ENCODE measurements at places on chromosomes 7 and 10.

DNA sequence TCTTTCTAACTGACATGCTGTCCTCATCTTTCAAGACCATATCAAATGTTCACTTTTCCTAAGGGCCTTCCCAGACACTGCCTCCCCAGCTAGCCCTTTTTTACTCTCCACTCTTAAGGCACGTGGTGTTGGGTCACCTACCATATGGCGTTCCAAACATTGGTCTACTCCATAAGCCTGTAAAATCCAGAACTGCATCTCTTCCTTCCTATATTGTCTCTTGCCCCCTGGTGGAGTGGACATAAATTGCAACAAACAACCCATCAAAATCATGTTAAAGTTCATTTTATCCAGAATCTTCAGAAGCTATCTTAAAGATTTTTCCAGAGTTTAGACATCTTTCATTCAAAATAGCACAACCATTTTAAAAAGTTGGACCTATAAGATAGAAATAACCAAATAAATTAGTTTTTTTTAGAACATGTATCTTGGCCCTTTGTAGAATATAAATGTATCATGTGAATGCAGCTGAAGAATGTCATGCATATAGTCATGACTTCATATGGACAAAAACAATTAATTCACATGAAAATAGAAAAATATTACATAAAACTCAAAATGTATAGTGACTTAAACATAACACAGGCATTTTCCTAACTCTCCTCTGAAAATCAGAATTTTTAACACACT is 180.6 kb upstream of the CHRM2 start:
- peak; percentile 1 for DNase-seq

DNA sequence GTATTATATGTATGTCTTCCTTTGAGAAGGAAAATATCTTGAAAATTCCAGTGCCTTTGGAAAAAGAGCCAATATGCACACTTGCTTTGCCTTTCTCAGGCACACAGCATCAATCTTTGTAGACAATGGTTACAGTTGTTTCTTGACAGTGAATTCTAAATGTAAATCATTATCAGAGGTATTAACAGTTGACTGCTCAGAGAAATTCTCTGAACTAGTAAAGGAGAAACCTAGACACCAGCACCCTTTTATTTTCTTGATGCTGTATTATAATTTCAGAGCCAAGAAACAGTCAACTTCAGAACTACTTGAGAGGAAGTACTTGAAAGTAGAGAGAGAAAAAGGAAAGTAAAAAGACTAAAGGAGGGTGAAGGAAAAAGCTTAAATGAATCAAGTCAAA is 185.8 kb upstream of the SMIM30 start:
- DNase-seq: no peak

- DNase-seq: no peak
Measured at GRCh38 chr7:9776900-9777299, 1196.8 kb upstream of the PHF14 start.

DNA sequence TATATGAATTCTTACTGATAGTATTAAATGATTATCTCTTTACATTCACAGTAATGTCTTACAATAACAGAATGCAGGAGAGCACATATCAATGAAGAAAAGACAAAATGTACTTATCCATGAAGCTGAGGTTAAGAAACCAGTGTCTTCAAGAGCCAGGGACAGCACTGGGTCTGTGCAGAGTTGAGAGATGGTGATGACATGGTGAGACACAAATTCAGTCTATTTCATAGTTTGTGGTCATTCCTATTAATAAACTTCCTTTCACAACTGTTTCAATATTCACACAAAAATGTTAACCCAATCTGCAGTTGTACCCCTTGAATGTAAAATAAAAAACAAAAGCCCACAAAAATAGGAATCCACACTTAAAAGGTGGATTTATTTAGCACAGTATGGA is 5.3 kb upstream of the MAGI2 start:
- no peak for DNase-seq

DNA sequence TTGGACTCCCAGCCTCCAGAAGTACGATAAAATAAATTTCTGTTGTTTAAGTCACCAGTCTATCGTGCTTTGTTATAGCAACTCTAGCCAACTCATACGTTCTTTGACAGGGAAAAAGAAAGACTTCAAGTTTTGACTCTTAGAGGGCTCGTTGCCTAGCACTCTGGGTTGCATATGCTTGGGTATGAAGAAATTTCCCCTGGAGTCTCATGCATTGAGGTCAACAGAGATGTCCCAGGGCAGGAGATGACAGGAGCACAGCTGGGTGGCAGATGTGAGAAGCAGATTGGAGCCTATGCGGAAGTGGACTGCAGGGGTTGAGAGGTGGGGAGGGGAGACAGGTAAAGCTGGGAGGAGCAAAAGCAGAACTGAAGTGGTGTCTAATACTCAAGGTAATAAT is 63.3 kb upstream of the JAZF1 start:
- no peak for DNase-seq

DNA sequence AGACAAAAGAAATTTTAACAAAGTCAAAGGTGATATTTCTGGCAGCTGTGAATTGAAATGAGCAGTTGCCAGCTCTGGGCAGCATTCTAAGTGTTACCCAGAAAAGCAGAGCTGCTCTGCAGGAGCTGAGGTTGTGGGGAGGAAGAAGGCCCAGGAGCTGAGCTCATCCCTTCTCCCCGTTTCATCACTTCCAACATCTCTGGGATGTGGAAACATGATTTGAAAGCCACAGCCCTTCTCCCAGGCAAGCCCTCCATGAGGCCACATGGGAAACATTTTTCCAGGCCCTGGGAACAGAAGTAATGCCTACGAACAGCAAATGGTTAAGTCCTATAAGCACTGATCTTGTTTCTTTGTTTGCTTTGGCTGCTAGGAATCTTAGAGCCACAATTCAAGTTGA is 10.9 kb upstream of the DMBT1 start:
- DNase-seq: no peak

GRCh38 chr10:83764666-83765065 is 374.6 kb upstream of the GHITM start:
- DNase-seq: no peak

DNA sequence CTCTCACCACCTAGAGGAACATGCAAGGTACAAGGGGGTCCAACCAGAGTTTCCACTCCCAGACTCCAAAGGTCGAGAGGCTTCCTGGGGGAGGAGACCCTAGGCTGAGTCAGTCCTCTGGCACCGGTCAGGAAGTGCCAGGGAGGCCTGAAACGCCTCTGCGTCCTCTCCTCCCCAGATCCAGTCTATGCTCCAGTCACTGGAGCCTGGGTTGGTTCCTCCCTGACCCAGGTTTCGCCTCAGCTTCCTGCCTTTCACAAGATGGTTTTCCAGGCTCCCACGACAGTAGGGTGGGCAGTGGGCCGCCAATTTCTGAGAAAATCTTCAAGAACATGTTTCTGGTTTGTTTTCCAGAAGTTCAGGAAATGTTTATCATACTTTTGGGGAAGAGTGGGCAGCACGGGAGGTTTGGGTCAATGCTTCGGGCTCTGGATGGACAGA is 30.0 kb downstream of the DUSP5 start:
- DNase-seq: no peak

- no peak for DNase-seq
Measured at GRCh38 chr10:87640043-87640442, 19.6 kb upstream of the PAPSS2 start.

DNA sequence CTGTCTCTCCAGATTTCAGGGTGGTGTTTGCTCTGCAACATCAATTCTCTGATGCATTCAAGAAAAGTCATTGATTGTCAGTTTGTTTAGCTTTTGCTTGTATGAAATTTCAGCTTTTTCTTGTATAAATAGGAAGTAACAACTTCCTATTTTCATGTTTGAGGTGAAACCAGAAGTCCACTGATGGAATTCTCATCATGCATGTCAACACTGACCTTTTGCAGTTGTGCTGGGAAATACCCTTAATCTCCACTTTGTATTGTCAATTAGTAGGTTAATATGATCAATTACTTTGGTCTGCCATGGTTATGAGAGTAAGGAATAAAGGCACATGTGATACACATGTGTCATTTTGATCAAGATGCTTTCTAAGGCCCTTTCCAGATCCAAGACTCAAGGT is 208.8 kb upstream of the HPS1 start:
- DNase-seq: no peak

DNA sequence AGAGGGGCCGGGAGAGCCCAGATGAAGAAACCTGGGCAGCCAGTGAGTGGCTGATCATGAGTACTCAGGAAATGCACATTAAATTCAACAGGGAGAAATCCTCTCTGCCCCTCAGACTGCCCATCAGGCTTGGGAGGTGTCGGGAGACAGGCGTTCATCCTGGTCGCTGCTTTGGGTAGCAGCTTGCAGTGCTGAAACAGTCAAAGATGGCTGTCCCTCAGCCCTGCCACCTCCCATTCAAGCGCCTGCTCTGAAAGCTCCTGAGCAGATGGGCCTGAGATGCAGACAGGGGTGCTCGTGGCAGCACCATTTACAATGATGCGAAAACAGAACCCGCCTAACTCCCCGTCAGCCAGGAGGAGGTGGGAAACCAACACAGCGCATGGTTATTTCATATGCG is 3.6 kb upstream of the JAKMIP3 start:
- DNase-seq: no peak

DNA sequence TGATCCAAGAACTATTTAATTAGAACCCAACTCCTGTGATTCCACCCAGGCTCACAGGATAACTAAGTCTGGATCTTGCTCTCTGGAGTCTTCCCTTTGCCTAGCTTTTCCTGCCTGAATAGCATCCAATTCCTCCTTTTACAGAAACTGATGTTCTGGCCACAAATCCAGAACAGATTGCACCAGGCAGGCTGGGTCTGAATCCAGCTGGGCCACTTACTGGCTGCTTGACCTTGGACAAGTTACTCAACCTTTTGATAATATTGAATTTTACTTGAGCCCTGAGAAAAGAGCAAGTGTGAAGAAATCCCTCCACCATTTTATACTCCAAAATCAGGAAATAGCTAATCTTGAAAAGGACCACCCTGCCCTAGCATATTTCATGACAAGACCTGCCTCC is 55.5 kb upstream of the SLC35G1 start:
- no peak for DNase-seq

- DNase-seq: no peak
Measured at GRCh38 chr7:137636376-137636775, 210.4 kb downstream of the DGKI start.

DNA sequence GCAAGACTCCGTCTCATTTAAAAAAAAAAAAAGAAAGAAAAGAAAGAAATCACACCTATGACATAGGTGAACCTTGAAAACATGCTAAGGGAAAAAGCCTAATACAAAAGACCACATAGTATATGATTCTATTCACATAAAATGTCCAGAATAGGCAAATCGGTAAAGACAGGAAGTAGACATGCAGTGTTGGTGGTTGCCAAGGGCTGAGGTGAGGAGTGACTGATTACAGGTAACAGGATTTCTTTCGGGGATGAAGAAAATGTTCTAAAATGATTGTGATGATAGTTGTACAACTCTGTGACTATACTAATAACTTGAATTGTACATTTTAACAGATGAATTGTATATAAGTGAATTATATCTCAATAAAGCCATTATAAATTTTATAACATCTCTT is 3.3 kb downstream of the XPNPEP1 start:
- no peak for DNase-seq

- DNase-seq: no peak
Measured at GRCh38 chr10:127442220-127442525, 106.9 kb upstream of the NPS start.

GRCh38 chr7:98396768-98397167 is 4.1 kb downstream of the BAIAP2L1 start:
- no peak for DNase-seq

- DNase-seq: no peak
Measured at GRCh38 chr7:154375956-154376355, 323.8 kb downstream of the DPP6 start.

- no peak for DNase-seq
Measured at GRCh38 chr7:15891151-15891881, 204.8 kb upstream of the MEOX2 start.

- no peak for DNase-seq
Measured at GRCh38 chr7:135733603-135734342, 5.8 kb upstream of the SLC13A4 start.

- peak; percentile 90 for DNase-seq
Measured at GRCh38 chr7:114085592-114086501, 167.0 kb upstream of the PPP1R3A start.

- DNase-seq: no peak
Measured at GRCh38 chr7:83691095-83691494, 42.2 kb upstream of the SEMA3E start.

- no peak for DNase-seq
Measured at GRCh38 chr7:33108554-33109004, 625 bp downstream of the RP9 start.

- DNase-seq: no peak
Measured at GRCh38 chr10:17671307-17671706, 27.4 kb downstream of the STAM start.

DNA sequence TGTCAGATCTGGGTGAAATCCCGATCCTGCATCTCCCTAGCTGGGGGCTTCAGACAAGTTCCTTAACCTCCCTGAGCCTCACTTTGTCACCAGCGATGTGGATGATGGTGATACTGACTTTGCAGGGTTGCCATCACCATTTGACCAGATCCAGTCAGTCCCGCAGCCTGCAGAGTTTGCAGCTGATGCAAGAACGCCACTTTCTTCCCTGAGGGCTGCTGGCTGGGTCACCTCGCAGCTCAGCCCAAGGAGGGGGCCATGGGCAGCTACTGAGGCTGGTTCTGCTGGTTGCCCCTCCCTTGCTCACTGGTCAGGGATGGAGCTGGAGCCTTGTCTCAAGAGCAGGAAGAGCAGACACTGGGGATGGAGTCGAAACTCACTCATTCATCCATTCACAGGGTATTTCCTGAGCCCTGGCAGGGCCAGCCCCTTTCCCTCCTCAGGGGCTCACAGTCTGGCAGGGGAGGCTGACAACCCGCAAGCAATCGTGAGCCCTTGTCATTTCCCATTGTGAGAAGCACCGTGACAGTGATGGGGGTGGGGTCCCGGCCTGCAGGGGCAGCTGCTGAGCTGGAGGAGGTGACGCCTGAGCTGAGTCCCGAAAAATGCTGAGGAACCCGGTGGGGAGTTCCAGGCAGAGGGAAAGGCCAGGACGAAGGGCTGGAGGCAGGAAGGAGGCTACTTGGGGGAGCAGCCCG is 111.1 kb upstream of the TCF7L2 start:
- DNase-seq: no peak

- no peak for DNase-seq
Measured at GRCh38 chr10:105195831-105196230, 554.7 kb downstream of the SORCS3 start.

GRCh38 chr10:132423966-132424861 is 27.2 kb downstream of the PWWP2B start:
- no peak for DNase-seq

GRCh38 chr7:13841284-13841683 is 148.2 kb downstream of the ETV1 start:
- no peak for DNase-seq

- peak; percentile 45 for DNase-seq
Measured at GRCh38 chr10:74156919-74157289, 5.9 kb downstream of the ADK start.

DNA sequence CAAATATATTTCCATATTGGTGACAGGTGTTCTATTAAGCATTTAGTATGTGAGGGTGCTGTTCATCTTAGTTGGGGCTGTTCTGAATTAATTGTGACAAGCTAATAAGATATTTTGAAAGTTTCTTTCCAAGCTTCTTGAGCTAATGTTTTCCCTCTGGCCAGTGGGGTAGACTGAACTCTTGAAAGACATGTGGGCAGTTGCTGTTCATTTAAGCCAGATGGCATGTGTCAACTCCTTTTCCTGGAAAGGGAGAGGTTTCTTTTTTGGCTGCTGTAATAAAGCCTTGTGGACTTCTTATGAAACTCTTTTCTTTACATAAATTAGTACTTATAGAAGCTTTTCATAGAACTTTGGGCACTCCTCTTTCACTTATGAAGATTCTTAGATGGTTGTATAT is 21.7 kb downstream of the RAB18 start:
- DNase-seq: peak; percentile 83

- DNase-seq: no peak
Measured at GRCh38 chr7:116785843-116786242, 76.5 kb upstream of the CAPZA2 start.

All from MV-4-11 (cell line).